HT-29 (cell line): ENCODE measurements at places on chromosomes 16 and 17. TPM values are rescaled to one million over a fixed set of nuclear protein-coding genes. Genes with fewer than 3 reads are reported as not detected.

NPW gene
- total RNA-seq: 0.91 and 2.7 TPM in 2 replicates

KRT33A gene
- not detected in 2 replicates for total RNA-seq

PRSS27 gene
- 0.23 and 2.6 TPM in 2 replicates for total RNA-seq

PITPNM3 gene
- total RNA-seq: 3.6 and 4.0 TPM in 2 replicates

HSPB9 gene
- not detected in 2 replicates for total RNA-seq

CDH8 gene
- not detected in 2 replicates for total RNA-seq

HBZ gene
- not detected in 2 replicates for total RNA-seq

CCDC200 gene
- total RNA-seq: not detected in 2 replicates

MEOX1 gene
- total RNA-seq: not detected in 2 replicates

OTOA gene
- total RNA-seq: 0.05 and 0.08 TPM in 2 replicates

MCRIP2 gene
- total RNA-seq: 198 and 209 TPM in 2 replicates

ST6GALNAC1 gene
- total RNA-seq: 5.3 and 9.6 TPM in 2 replicates

TMEM219 gene
- total RNA-seq: 103 and 110 TPM in 2 replicates

NT5M gene
- total RNA-seq: 0.41 and 2.0 TPM in 2 replicates

HSF5 gene
- not detected in 2 replicates for total RNA-seq

ATXN1L gene
- 12.3 and 14.1 TPM in 2 replicates for total RNA-seq

LPO gene
- total RNA-seq: not detected in 2 replicates

ICAM2 gene
- total RNA-seq: 0.21 and 0.64 TPM in 2 replicates

TMC5 gene
- 24.2 and 24.9 TPM in 2 replicates for total RNA-seq
